H54 (cell line): ENCODE measurements at places on chromosomes 5 and 9.
A peak's percentile ranks its signal among the peaks of the same experiment; 100 is the strongest.

GRCh38 chr5:95471487-95471886 is 80.3 kb downstream of the FAM81B start:
- no peak for DNase-seq

- no peak for DNase-seq
Measured at GRCh38 chr5:163658702-163659567, 153.5 kb downstream of the MAT2B start.

DNA sequence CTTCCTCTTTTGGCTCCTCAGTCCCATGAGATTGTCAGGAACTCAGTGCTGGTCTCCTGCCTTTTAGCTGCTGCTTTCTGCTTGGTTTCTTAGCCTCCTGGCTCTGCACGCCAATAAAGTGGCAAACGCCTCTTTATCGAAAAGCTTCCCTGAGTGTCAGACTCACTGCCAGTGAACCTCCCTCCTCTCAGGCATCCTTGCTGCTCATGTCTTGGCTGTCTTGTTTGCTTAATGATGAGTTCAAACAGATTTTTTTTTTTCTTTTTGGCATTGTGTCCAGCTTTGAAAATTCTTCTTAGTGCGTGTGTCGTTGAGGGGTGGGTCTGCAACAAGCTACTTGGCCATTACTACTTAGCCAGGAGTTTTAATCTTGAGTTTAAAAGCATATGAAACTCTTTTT is 14.9 kb downstream of the RASGRF2 start:
- DNase-seq, result no peak

DNA sequence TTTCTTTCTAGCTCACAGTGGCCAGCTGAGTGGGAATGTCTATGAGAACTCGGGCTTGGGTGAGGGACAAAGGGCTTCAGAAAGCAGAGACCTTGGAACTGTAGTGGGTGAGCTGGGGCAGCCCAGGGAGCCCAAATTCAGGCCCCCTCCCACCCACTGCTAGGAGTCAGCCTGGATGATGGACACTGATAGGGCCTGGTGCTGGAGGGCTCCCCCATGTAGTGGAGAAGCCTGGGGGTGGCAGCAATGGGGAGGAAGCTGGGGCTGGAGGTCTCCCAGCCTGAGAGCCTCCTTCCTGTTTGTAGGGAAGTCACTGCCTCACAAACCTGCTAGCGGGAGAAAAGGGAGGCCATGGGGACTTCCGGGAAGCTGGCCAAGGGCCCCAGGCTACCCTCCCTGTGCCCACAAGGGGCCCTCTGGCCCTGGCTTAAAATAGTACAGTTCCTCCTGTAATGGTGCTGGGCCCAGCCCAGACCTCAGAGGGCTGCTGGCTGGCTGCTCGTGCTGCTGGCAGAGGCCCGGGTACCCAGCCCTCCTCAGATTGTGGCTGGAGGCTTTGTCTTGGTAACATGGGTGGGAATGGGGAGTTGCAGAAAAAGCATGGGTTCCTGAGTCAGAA is 6.3 kb upstream of the NR5A1 start:
- peak; percentile 81 for DNase-seq

GRCh38 chr5:171521219-171521633 is 101.8 kb downstream of the FGF18 start:
- DNase-seq, result peak; percentile 90

GRCh38 chr9:97527626-97528528 is 26.4 kb downstream of the TMOD1 start:
- DNase-seq, result no peak
